ENCODE measurements at places on chromosomes 12 and 14.

GRCh38 chr14:102320033-102320660 lies 601 bp downstream of the ZNF839 start:
- ATAC-seq: no peak

DNA sequence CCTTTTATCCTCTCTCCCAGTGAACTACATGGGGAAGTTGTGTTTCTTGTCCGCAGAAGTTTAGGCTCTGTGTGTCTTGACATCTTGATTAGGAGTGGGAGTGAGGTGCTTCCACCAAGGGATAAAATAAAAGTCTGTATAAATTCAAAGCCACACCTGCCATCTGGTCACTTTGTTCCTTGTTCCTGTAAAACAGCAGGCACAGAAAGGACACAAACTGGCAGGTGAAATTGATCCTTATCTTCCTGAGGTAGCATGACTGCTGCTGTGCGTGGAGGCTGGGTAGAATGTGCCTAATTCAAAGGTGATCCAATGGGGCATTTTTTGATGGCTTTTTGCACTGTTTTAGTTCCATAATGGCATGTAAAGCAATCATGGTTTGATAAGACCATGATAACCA lies 104.3 kb upstream of the KITLG start:
- no peak for ATAC-seq

DNA sequence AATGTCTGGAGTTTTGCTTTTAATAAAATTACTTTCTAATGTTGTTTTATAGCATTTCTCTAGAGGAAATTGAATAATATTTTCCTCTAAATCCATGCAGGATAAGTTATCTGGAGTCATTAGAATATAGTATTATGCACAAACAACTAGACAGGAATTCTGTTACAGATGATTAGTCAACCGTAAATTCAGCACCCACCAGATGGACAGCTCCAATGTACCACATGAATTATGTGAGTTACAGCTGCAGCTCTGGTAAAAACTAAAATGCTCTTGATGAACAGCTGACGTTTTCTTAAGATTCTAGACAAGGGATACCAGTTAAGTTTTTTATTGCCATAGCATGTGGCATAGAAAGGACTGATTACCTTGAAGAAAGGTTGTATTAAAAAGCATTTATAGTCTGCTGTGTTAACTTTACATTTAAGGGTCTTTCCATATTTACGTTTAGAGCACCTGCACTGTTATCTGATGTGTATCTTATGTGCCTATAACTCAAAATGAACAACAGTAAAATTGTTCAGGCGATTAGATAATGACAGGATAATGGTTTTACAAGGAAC lies 321.4 kb upstream of the LRFN5 start:
- ATAC-seq: no peak

GRCh38 chr14:70317969-70318634 lies 41.4 kb downstream of the COX16 start:
- peak; percentile 96 for ATAC-seq

GRCh38 chr12:8867786-8868185 lies 45.4 kb downstream of the A2ML1 start:
- no peak for ATAC-seq

GRCh38 chr12:114764510-114764909 lies 80.5 kb upstream of the TBX3 start:
- no peak for ATAC-seq

DNA sequence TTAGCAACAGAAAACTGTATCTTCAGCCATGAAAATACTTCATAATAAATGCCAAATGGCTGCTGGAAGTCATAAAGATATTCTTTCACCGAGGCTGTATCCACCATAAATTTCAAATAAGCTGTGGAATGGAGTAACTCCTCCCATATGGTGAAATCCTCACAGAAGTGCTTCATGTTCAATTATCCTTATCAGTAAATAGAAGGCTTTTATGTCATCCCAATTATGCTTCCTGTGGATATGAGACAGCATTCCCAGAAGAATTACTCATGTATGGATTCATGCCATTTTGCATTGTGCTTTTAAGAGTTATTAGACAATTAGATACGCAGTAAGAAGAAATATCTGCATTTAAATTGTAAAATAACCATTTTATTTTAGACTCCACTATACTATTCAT lies 99.0 kb downstream of the RTN1 start:
- ATAC-seq: no peak

- ATAC-seq: peak; percentile 92
Measured at GRCh38 chr12:93526786-93527428, 45.6 kb upstream of the SOCS2 start.

DNA sequence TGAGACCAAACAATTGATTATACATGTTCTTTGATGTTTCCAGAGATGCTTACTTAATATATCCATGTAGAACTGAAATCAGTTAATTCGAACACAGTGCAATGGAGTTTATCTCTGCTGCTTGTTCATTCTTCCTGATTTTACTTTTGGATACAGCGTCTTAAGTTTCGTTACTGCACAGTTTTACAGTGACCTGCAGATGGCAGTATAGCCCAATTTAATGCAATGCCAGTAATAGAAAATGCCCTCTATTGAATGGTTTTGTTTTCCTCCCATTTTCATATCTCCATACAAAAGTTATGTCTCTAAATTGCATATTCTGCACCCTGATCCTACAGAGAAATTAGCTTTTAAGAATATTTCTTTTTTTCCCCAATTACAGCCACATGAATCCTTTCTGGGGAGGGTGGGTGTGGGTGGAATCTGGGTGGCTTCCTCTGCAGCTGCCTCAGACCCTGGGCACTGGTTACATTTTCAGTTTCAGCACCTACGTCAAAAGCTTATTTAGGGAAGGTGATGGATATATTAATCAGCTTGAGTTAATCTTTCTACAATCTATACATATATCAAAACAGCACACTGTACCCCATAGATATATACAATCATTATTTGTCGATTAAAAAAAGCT lies 101.1 kb upstream of the DCD start:
- ATAC-seq: peak; percentile 88

- ATAC-seq: no peak
Measured at GRCh38 chr14:93085911-93086310, 29.8 kb downstream of the ITPK1 start.

- peak; percentile 46 for ATAC-seq
Measured at GRCh38 chr12:32211066-32211899, 104.6 kb downstream of the BICD1 start.

DNA sequence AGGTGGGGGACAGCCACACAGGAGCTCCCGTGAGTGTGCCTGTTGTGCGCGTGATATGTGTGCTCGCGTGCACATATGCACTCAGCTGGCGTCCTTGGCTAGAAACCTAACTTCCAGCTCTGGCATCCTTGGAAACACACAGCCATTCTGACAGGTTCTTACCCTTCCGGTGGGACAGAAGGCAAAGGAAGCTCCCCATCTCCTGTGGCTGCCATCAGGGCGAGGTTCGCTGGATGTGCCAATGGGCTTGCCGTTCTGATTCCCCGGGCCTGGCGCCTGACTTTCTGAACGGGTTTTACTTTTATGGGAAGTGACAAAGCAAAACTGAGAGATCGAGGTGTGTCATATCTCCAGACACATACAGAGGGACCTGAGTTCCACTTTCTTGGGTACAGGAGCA lies 124.7 kb downstream of the PAPOLA start:
- no peak for ATAC-seq

- no peak for ATAC-seq
Measured at GRCh38 chr14:53924753-53925152, 31.9 kb downstream of the BMP4 start.

DNA sequence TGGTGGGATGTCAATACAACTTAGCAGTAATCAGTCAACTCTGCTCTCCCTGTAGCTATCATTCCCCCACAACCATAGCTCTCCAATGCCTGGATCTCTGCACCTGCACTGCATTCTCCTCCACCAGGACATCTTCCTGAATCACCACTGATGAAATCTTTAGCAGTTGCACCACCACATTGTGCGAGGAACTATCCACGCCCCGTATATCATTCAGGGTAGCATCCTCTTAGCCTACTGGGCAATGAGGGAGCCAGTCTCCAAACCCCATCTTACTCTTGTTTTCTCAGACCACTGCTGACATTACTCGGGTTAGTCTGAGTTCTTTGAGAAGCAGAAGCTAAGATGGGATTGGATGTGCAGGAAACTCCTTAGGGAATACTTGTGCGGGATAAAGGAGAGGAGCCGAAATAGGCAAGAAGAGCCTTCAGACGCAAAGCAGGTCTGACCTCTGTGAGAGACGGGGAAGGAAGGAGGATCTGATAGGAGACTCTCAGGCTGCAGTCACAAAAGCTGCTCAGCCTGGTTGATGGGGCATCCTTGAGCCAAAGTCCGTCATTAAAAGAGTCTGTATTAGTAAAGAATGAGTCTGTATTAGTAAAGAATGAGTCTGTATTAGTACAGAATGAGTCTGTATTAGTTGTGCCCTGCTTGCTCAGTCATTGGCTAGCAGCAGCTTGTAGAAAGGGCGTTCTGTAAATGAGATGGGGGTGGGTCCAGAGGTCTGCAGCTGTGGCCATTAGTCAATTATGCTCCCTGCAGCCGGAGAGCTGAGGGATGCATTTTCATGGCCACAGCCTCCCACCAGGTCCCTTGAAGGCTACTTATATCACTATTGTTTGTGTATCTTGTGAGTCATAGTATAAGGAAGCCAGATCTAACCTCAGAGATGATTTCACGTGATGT lies 49.6 kb upstream of the RASSF3 start:
- peak; percentile 91 for ATAC-seq

DNA sequence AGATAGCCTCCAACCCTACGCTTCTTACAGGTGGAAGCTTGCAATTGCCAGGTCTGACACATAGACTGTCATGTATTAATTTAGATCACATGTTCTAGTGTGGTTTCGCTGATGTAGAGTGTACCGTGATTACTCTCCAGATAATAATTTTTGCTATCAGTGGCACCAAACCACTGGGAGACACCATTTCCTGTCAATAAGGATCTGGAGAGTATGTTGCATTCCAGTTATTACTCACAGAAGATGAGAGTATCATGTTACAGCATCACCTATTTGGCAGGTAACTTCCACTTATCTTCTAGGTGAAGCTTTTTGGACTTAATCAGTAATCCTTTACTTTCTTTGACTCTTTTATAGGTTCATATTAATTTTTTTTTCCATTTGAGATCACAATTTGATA lies 147.2 kb downstream of the HELB start:
- ATAC-seq: no peak

DNA sequence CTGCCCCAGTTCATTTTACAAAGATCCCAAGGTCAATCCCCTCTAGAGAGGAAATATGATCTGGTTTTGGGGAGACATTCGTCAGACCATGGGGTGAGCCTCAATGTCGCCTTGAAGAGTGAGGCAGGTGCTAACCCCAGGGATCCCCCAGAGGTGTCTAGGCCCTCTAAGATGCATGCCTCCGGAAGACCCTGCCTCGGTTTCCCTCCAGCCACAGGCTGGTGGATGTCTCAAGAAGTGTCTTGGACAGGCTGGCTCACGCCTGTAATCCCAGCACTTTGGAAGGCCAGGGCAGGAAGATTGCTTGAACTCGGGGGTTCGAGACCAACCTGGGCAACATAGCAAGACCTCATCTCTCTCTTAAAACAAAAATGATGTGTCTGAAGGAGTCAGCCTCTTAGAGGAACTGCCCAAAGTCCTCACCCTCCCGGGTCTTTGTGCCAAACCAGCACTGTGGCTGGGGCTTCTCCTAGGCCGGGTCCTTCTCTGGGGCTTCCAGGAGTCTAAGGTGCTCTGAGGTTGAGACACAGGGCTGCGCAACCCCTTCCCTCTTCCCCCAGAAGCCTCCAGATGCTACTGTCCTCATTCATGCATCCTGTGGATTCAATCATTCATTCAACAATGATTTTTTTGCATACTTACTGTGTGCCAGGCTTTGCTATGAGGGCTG lies 24.7 kb upstream of the BEGAIN start:
- no peak for ATAC-seq

DNA sequence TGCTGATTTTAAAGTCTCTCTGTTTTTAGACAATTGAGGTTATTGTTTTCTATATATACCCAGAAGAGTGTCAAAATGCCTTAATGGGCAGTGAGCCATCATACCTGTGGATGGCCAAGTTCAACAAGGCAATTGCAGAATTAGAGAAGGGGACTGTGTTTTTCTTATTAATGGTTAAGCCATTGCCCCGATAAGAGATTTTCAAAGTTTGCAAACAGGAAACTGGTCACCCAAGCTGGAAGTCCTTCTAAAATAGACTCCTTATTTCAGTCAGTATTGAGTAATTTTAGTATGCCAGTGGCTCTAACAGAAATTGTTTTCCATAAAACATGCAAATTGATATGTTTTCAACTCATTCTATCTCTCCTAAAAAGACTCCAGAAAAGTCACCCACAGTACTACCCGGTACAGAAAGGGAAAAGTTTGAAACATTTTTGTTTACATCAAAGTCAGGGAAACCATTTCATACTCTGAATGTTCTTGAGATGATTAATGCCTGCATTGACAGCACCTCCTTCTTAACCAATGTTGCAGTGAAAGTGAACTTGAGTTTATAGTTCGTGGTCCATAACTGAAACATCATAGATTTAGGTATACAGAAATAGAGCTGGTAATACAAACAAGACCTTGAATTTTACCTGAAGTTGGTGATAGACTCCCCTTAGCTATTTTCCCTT lies 191.1 kb downstream of the TMX1 start:
- ATAC-seq: no peak

- peak; percentile 60 for ATAC-seq
Measured at GRCh38 chr12:25591144-25591543, 38.1 kb upstream of the LMNTD1 start.

All from SK-N-SH treated with all-trans-retinoic acid at 6 μM for 48 hours (cell line).